ENCODE measurements at places on chromosomes 2 and 18.

GRCh38 chr2:151968770-151969470, 129.9 kb downstream of the CACNB4 start:
- DNase-seq: no peak

DNA sequence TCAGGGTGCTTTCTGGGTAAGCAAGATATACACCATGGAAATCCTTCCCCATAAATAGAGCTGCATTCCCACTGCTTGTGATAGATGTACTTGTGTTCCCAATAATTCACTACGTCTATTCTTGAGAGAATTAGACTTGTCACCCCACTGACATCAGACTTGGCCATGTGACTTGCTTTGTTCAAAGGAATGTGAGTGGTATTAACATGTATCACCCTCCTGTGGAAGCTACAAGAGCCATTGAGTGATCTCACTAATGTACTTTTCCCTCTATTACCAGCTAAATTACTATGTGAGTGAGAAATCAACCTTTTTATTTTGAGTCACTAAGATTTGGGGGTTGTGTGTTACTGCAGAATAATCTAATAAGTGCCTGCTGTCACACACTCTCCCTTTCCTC, 176.0 kb downstream of the CCDC178 start:
- DNase-seq: no peak

- no peak for DNase-seq
These were observed 39.9 kb downstream of the SP110 start for GRCh38 chr2:230179907-230180306.

DNA sequence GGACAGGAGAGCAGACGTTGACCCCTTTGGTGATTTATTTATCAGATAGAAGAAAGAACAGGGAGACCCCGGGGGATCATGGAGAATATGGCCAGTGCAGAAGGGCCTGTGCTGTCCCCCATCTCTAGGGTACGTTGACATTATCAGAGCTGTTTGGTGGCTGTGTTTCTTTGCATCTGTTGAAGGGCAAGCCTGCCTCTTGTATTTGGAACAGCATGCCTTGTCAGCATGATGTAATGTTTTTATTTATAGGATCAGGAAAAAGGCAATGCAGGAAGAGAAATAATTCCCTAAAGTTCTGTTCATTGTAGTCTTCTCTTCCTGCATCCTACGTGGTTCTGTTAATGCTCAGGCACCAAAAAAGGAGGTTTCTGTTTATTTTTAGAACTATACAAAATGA, 49.8 kb upstream of the CABYR start:
- no peak for DNase-seq

GRCh38 chr2:1829796-1830195, 85.5 kb upstream of the PXDN start:
- no peak for DNase-seq

- DNase-seq: no peak
These were observed 1579.3 kb downstream of the SUCLG1 start for GRCh38 chr2:82879803-82880202.

Measured in activated CD4-positive, alpha-beta T cell treated with anti-CD3 and anti-CD28 coated beads, Interleukin-2, amount 50 U/mL, for 4 hours (primary cell).